Activated CD8-positive, alpha-beta memory T cell treated with anti-CD3 and anti-CD28 coated beads, Interleukin-2, amount 10 ng/mL, durations not matched to agents 7 days and 5 days (primary cell): ENCODE measurements at places on chromosomes 4 and X.

- no peak for DNase-seq
Observed at GRCh38 chrX:46204721-46205422, 340.3 kb downstream of the ZNF674 start.

- DNase-seq, result no peak
Observed at GRCh38 chr4:158255727-158256324, 45.5 kb downstream of the TMEM144 start.

- DNase-seq, result no peak
Observed at GRCh38 chr4:184402740-184403383, 71.5 kb downstream of the IRF2 start.

DNA sequence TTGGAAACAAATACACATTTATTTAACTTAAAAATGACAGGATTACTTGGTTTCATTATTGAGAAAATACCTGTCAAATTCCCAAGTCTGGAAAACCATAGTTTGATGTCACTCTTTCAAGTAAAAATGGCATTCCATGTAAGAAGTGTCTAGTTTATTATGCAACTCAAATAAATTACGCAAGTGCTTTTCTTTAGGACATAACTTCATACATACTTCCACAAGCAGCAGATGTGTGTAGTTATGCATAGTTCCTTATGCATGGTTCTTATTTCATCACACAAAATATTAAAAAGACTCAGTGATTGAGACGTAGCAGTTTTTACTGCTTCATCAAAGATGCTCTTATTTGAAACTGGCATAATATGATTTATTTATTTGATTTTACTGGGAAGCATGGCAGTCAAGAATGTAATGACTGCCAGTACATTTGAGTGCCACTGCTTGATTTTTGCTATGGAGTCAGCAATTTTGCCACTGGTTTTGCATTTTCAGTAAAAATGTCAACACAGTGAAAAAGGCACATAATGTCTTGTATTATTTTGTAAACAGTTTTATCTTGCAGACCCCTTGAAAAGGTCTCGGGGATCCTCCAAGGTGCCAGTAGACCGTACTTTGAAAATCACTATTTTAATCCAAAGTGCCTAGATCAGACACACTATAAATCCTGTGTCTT lies 62.1 kb downstream of the CLCN3 start:
- DNase-seq, result no peak

DNA sequence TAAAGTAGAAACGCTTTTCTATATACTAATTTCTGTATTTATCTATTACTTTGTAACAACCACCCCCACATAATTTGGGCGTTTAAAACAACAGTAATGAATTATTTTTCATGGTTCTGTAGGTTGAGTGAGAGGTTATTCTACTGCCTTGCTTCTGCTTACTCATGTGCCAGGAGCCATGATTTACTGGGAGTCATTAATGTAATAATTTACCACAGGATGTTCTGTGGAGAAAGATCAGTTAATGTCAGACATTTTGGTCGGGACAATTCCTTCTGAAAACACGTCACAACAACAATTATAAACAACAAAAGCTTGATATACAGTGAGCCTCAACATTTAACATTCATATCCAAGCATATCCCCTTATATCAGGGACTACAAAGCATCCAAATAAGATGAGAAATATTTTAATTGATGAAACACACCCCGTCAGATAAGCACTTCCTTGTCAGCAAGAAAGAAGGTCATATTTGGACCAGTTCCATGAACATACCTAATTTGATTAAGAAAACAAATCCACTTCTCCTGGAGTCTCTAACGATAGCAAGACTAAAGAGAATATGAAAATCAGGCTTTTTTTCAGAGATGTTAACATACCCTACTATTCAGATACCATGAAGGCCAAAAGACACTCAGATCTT lies 238.5 kb downstream of the PRDM5 start:
- DNase-seq, result no peak

DNA sequence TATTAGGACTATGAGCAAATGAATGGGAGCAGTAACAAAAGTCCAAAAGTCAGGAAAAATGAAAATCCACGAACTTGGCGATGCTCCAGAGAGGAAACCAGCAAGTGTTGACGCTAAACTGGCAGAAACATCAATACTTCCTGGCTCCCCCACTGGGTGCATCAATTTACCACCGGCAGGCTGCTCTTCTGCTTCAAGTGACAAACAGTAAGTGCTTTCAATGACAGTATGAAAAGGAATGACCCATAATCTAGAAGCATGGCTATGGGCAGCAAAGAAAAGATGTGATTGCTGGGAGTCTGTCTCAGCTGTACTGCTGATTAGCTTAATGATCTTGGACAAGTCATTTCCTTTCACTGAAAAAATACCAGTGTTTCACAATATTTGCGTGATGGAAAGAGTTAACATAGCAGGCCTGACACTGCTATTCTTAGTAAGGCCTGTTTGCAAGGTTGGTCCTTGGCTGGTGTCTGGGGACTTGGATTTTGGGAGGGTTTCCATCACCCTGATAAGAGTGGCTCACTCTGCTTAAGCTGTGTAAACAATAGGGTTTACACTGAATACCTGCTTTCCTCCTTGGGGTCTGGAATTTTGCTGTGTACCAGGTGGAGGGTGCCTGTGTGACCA lies 8.7 kb downstream of the ATP11C start:
- no peak for DNase-seq

GRCh38 chrX:135345107-135345589 lies 35.9 kb downstream of the ETDC start:
- DNase-seq, result no peak

DNA sequence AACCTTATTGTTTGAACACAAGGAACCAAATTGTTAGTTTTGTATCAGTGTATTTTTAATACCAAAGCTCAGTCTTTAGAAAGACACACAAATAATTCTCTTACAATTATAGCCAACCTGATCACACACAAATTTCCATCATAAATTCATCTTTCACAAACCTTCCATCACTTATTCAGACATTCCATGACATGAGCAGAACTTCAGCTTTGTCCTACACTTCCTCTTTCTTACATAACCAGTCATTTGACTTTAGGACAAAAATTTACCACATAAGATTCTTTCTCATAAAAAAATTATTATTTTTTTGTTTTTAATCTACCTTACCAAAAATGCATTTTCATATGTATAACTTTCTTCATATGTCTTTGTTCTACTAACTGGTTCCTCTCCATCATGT lies 312.2 kb downstream of the GALNTL6 start:
- DNase-seq, result no peak

GRCh38 chr4:85132570-85132969 lies 166.1 kb upstream of the WDFY3 start:
- no peak for DNase-seq

GRCh38 chrX:110037178-110037577 lies 34.3 kb downstream of the TMEM164 start:
- DNase-seq, result no peak

- DNase-seq, result no peak
Observed at GRCh38 chr4:147786031-147786430, 54.1 kb downstream of the ARHGAP10 start.

DNA sequence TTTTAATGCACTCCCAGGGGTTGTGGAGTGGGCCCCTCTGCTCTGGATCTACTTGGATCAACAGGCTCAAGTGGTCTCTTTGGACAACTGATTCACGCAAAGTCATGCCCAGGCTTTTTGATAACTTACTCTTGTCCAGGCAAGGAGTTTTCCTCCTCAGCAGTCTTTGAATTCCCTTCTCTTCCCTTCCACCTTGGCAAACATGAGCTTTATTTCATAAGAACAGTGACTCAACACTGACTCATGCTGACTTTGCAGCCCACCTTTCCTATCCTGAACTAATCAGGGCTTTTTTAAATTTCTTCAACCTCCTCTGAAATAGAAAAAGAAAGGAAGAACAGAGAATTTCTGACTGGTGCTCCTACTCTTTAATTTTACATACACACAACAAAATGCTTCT lies 132.1 kb upstream of the LDB2 start:
- no peak for DNase-seq

GRCh38 chr4:181524499-181524898 lies 718.7 kb upstream of the TENM3 start:
- DNase-seq, result no peak

DNA sequence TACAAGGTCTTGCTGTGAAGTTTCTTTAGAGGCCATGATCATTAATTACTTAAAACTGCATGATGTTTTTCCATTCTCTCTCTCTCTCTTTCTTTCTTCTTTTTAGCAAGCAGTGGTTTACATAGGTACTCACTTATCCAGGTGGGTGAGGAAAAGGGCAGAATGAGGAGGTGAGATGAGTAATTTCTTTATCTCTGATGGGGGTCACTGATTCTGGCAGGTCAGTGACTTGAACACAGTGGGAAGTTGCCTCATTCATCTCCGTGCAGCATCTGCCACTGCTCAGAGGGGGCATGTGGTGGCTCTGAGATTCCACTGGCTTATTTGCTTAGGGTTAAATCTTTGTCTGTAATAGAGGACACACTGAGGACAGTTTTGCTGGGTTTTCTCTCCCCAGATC lies 62.6 kb downstream of the FAM114A1 start:
- no peak for DNase-seq

GRCh38 chr4:182238355-182238931 lies 4.8 kb upstream of the TENM3 start:
- DNase-seq, result no peak

GRCh38 chr4:145830699-145831098 lies 107.9 kb downstream of the ZNF827 start:
- no peak for DNase-seq

- DNase-seq, result peak; percentile 36
Observed at GRCh38 chrX:31036895-31037294, 34.9 kb downstream of the FTHL17 start.

DNA sequence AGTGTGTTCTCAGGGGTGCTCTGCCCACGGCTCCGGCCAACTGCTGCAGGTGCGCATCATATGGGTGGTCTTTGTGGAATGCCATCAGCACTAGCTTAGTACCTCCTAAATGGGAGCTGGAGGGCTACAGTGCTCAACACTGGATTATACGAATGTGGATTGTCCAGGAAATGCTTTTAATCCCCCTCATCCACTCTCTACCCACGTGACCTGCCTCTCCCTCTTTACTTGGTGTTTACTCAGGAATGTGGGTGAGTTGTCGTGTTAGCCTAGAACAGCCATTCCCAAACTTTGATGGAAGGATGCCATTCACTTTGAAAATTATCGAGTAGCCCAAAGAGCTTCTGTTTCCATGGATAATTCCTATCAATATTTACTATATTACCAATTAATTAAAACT lies 150.8 kb downstream of the PTTG2 start:
- DNase-seq, result no peak

DNA sequence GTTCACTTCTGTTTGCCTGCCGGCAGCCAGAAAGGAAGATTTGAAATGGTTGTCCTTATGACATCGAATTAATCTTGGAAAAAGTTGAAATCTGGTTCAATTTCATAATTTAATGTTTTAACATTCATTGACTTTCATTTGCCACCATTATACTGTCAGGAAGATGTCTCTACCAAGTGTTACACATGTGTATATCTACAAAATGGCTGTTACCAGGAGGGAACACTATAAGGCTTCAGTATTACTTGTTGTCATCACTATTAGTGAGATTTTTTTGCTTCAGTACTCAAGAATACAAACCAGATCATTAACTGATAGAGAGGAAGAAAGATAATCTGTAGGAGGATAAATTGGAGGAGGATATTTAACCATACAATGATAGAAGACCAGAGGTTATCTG lies 71.2 kb downstream of the TSPAN7 start:
- DNase-seq, result no peak

DNA sequence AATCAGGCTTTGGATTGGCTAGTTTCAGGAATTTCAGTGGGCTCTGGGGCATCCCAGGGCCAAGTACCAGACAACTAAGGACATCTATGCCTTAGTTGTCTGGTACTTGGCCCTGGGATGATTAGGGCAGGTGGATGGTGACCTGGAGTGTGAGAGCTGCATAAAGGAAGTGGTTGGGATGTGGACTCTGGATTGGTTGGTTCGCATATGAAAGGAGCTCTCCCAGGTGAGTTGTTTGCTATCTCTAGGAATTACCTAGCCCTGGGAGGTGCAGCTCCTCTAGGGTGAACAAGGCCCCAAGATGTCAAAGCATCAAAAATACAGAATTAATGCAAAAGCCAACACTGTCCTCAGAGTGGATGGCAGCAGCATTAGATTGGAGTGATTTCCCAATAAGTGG lies 109.6 kb downstream of the NHS start:
- DNase-seq, result no peak

- DNase-seq, result no peak
Observed at GRCh38 chrX:153610836-153611213, 11.9 kb upstream of the CCNQ start.

GRCh38 chr4:122052677-122053076 lies 99.5 kb upstream of the BLTP1 start:
- DNase-seq, result no peak

DNA sequence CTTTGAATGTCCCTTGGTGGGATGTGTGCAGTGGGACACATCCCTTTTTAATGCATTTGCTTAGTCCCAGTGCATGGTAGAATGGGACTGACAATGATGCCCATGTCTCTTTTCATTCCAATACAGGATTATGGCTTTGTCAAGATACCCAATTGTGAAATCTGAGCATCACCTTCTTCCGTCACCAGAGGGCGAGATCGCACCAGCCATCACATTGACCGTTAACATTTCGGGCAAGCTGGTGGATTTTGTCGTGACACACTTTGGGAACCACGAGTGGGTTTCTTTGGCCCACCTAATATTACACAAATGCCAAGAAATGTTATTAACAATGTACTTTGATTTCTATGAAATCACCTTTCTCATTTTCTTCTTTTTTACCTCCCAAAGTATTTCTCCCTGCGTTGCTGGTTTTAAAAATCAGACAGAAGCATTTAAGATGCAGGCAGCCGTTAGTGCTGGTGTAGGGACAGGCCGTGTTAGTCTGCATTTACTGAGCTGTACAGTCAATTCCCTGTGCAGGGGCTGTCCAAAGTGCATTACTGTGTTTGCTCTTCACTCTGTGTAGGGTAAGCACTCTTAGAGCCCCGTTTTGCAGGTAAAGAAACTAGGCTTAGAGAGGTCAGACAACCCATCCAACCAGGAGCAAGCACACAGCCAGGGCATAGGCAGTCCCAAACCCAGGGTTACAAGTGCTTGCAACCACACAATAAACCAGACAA lies 46.5 kb downstream of the CWH43 start:
- DNase-seq, result no peak

- DNase-seq, result no peak
Observed at GRCh38 chr4:153040677-153041076, 104.6 kb downstream of the FHDC1 start.

DNA sequence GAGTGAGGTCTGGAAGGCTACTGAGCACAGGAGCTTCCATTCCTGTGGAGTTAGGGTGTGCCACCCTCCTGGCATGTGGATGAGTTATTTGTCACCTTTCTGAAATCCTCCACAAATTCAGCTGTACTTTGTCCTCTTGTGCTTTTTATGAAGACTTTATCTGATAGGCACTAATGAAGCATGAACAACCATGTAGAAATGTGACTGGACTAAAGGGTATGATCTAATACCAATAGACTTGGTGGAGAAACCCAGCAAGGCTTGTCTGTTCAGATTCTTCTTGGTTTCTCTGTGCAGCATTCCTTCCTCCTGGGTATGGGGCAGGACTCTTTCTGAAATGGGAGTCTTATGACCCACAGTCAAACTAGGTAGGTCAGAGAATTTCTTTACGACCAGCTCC lies 9.6 kb downstream of the NBDY start:
- no peak for DNase-seq

GRCh38 chr4:99687120-99687519 lies 29.5 kb upstream of the C4orf54 start:
- no peak for DNase-seq
